AG04450 (cell line): ENCODE measurements at places on chromosomes 1 and 21. TPM values are rescaled to one million over a fixed set of nuclear protein-coding genes. Genes with fewer than 3 reads are reported as not detected.

Gene TEX35
- not detected in 2 replicates for polyA plus RNA-seq

Gene SRRM1
- polyA plus RNA-seq, result 61.2 and 63.3 TPM in 2 replicates

Gene GUCA2A
- not detected in 2 replicates for polyA plus RNA-seq

Gene LIPI
- not detected in 2 replicates for polyA plus RNA-seq

Gene CHI3L2
- 0.86 and 1.0 TPM in 2 replicates for polyA plus RNA-seq

GRCh38 chr1:65804584-65804983, 11.9 kb downstream of the PDE4B start:
- DNase-seq, result no peak

- no peak for DNase-seq
These were observed at the start of gene CATSPER4 for GRCh38 chr1:26190373-26190987. Gene CATSPER4, plus strand, starts transcription at chr1:26190602. Its CDS starts 26 bp downstream, at chr1:26190628.

DNA sequence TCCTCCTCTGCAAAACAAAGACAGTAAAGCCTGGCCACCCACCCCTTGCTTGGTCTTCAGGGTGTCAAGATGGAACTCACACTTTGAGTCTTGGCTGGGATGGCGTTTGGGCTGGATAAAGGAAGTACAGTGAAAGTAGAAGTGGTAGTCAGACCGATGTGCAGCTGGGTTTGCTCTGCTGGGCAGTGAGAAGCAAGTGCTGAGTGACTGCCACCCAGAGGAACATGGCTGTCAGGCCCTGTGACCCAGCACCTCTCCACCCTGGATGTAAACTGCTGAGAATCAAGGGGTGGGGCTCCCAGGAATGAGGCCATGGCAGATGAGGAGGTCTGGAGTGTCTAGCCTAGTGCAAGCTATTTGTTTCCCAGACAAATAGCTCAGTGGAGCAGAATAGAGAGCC, 51.2 kb downstream of the POFUT2 start:
- no peak for DNase-seq

DNA sequence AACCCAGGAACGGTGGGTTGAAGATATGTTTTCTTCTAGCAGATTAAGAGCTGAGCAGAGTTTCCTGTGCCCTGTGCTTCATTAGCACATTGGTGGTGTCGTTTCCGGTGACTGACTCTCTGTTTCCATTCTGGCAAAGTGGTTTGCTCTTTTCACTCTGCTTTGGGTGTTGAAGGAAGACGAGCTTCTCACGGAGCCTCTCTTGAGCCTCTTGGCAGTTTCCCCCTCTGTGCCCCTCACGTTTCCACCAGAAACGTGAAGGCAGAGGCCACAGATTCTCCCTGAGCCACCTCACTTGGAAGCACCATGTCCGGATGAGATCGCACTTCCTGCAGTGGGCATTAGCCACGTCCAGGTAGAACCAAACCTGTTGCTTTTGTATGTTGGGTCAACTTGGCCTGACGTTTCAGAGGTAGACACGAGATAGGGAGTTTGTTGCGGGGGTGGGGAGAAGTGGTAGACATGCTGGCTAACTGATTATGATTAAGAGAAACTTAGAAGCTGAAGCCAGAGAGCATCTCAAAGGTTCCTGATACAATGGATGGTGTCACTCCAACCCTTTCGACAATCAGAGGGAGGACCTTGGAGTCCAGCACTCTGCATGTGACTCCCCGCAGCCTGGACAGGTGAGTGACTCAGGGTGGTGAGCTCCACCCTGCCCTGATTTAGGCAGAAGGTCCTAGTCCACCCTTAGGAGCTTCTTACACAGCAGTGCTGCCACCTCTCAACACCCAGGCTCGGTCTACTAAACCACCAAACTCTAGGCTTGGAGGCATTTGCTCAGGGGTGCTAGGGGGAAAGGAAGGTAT, at the start of gene LAX1:
LAX1 (plus strand) TSS at position 155 of the 809 bp plus-strand sequence; CDS start at position 538, 383 bp downstream.
- no peak for DNase-seq

DNA sequence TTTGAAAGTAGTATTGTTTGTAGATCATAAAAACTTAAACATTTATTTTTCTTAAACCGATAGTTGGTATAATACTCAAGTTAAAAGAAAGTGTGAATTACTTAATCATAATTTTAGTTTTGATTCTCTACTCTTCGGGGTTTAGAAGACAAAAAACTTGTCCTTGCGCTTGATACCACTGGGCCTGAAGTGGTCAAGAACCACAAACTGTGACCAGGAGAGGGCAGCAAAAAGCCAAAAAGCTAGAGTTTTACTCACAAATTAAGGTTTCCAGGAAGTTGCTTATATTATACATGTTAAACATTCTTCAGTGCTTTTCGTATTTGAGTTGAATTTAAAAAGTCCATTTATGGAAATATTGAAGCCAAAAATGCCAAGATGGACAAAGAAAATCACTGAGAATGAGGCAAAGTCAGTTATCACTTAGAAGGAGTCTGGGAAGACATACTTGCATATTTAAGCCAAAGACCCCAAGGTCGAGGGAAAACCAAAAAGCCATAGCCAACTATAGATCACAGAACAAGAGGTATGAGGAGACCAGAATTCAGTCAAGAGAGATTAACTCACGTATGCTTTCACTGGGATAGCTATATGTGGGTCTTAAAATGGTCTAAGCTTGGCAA, 34.2 kb downstream of the EFCAB7 start:
- peak; percentile 8 for DNase-seq

DNA sequence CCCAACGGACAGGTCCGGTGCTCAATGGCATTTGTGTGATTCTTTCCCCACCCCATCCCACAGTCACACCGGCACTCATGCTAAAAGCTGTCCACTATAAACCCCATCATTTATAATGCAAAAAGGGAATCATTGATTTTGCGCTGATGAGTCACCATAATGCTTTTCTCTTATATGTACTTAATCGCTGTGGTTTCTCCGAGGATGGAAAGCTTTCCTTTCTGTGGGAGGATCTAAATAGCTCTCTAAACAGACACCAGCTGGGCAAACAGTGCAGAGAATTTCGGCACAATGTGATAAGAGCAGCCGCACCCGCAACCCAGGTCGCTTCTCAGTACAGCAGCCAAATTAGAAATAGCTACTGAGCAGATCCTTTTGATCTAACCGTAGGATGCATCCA, 85.6 kb downstream of the SETD4 start:
- no peak for DNase-seq

GRCh38 chr1:5815716-5816115, 176.5 kb downstream of the NPHP4 start:
- no peak for DNase-seq

GRCh38 chr1:230195199-230195598, 128.2 kb downstream of the GALNT2 start:
- no peak for DNase-seq

DNA sequence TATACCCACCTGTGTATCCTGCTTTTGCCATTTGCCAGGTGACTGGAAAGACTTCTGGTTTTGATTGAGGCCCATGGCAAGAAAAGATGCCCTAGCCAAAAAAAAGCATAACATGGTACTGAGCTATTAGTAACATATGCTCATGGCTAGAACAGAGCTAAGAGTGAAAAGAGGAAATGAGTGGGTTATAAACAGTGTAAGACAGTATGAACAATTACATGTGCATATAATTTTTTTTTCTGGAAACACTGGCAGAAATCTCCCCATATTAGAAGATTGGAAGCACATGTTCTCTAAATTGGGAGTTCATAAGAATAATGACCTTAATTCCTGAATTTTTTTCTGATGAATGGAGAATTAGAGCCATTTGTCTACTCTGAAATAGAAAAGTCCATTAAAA, 41.2 kb upstream of the PDC start:
- no peak for DNase-seq

- no peak for DNase-seq
These were observed 6.5 kb upstream of the HMCN1 start for GRCh38 chr1:185727726-185728125.

GRCh38 chr1:229028987-229029878, 241.7 kb upstream of the RAB4A start:
- DNase-seq, result no peak
